ENCODE measurements at places on chromosomes 2 and 18. TPM values are rescaled to one million over a fixed set of nuclear protein-coding genes. Genes with fewer than 3 reads are reported as not detected.

DNA sequence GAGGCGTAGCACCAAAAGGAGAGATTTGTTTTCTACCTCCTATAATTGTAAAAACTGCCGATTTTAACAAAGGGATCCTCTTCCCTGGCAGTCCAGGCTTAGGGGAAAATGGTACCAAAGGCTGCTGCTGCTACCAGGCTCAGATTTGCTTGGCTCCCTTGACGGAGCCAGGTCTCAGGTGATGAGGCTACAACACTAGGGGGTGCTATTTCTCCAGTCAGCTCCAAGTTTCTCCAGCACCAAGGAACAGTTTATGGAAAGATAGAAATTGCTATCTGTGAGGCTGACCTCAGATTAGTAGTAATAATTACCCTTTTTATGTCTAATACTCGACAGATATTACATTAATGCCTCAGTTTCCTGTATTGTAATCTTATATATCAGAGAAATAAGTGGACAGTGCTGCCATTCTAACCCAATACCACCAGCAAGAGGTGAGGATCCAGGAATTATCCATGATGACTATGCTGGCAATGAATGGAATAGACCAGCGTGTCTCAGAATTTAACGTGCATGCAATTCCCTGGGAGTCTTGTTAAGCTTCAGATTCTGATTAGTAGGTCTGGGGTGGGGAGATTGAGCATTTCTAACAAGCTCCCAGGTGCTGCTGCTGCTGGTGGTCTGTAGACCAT, 111.3 kb downstream of the ESCO1 start:
- DNase-seq, result peak; percentile 58

GRCh38 chr18:11658989-11659388, 30.1 kb upstream of the GNAL start:
- DNase-seq, result no peak

- no peak for DNase-seq
Observed at GRCh38 chr2:163736433-163737189, 803 bp upstream of the FIGN start.

GRCh38 chr2:44722026-44722625, 219.4 kb upstream of the SIX3 start:
- DNase-seq, result no peak

DNA sequence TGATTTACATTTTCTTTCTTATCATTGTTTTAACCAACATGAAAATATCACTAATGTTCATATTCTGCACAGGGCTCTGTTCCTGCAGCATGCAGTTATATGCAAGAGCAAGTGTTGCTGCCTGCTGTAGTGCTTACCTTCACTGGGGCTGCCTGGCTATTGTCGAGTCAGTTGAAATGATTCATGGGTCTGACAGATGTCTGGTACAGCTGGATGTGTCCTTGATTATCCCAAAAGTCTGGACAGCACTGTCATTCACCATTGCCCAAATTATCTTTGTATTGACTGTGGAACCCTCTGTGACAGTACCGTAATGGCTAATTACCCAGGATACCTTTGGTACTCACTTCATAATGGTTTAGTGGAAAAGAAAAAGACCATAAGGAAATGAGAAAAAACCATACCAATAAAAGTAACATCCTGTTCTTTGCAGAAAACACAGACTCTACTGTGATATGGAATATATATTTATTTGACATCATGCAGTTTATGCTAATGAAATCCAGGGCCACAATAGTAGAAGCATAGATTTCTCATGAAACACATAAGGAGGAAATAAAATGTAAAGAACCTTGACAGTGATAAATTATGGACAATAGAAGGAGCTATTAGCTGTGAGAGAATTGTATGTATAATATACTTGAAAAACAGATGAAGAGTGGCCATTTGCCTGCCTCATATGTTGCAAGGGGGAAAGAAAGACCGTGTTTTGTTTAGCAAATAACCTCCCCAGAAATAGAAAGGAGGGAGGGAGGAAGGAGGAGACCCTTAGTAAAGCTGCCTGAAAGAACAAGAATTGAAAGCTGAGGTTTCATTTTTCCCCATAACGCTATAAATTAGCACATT, 249.8 kb upstream of the ATP5MC3 start:
- no peak for DNase-seq

DNA sequence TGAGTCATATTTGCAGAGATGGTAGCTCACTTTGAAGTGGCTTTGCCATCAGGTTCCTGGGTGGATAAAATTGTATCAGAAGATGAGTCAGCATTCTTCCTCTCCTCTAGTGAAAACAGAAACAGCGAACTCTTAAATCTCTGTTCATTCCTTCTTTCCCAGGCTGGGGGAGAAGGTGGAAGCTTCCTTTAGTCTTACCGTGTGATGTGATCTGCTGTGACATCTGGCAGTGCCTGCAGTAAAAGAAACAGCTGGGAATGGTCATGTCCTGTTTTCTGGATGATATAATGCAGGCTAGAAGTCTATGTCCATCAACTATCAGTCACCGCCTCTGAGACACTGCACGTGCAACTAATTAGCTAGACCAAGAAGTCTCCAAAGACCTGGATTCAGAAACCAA, 171.6 kb downstream of the VAPA start:
- DNase-seq, result no peak

DNA sequence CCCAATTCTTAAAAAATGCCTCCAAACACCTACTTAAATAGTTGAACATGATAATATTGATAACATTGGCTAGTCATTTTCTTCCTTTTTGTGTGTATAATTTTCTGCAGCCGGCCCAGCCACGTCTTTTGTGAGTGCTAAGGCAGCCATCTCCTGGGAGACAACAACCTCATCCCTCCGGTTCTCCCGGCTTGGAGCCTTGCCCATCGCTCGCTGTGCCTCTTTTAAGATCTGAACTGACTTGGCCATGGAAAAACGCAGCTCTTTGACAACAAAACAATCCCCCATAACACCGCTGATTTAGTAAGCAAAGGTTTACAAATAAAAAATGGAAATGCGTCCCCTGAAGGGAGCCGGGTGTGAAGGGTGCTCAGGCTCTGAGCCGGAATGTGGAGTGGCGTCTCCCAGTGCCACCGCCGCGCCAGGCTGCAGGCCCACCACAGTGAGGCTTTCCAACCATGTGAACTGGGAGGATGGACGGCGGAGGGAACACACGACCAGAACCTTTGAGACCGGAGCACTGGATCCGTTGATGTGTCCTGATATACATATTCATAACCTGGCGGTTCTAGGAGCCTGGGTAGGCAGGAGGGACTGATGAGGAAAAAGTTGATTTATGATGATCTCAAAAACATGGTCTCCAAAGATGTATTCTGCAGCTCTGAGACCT, 87.4 kb downstream of the SMIM21 start:
- DNase-seq, result no peak

GRCh38 chr18:681985-682384, 24.5 kb downstream of the TYMS start:
- peak; percentile 69 for DNase-seq

GRCh38 chr2:189341077-189341476, 100.2 kb upstream of the WDR75 start:
- DNase-seq, result no peak

DNA sequence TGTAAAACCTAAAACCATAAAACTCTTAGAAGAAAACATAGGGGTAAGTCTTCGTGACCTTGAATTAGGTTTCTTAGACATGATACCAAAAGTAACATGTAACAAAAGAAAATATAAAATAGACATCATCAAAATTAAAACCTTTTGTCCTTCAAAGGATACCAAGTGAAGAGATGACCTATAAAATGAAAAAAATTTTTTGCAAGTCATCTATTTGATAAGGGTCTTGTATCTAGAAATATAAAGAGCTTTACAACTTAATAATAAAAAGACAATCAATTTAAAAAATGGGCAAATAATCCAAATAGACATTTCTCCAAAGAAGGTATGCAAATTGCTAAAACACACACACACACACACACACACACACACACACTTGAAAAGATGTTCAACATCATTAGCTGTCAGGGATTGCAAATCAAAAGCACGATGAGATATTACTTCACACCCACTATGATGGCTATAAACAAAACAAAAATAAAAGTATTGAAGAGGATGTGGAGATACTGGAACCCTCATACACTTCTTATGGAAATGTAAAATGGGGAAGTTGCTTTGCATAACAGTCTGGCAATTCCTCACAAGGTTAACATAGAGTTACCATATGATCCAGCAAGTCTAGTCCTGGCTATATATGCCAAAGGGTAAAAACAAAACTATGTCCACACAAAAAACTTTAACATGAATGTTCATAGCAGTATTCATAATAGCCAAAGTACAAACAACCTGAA, 23.3 kb downstream of the SPDYA start:
- DNase-seq, result no peak

GRCh38 chr18:6406075-6406909, 8.4 kb downstream of the L3MBTL4 start:
- no peak for DNase-seq

DNA sequence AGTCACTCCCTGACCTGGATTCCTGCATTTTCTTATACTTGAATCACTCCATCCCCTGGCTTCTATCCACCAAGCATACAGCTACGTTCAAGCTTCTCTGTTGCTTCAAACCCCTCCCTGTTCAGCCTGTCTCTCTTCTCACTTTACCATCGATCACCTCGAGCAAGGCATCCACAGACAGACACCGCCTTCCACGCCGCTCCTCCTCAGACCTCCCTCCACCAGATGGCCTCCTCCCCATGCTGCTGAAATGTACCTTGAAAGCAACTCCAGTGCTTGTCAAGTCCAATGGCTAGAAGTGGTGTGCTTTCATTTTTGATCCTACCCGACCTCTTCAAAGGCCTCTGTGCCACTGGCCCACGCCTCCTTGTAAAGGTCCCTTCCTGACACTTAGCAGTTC, 131.3 kb upstream of the ACAA2 start:
- DNase-seq, result no peak

- no peak for DNase-seq
Observed at GRCh38 chr2:25482341-25482740, 140.6 kb upstream of the DNMT3A start.

DNA sequence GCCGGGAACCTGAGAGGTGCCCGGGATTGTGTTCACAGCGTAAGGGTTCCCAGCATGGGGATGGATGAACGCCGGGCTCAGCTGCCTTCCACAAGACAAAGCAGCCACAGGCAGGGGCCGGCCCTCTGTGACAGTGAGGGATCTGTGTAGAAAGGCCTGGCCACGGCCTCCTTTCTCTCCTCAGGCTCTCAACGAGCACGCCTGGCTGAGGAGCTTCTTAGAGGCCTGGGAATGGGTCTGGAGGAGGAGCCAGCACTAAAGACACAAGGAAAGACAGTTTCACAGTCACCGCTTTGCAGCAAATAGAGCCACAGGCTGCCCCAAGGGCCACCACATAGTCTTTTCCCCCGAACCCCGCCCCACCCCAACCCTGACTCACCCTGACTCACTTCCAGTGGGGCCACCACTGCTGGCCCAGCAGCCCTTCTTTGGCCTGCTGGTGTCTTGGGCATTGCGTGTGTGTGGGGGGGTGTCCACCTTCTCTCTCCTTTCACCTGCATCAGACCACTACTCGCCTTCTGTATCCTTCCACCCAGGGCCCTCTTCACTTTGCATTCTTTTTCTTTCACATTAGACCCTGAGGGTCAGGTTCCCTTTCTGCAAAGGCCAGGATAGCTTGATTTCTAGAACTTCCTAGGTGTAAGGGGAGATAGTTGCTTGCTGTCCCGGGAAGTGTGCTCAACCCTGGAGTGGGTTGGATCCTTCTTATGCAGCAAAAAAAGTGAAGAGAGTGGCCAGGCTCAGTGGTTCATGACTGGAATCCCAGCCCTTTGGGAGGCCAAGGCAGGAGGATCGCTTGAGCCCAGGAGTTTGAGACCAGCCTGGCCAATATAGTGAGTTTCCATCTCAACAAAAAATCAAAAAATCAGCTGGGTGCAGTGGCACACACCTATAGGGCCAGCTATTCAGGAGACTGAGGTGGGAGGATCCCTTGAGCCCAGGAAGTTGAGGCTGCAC, 19.3 kb upstream of the HPCAL1 start:
- DNase-seq, result no peak

DNA sequence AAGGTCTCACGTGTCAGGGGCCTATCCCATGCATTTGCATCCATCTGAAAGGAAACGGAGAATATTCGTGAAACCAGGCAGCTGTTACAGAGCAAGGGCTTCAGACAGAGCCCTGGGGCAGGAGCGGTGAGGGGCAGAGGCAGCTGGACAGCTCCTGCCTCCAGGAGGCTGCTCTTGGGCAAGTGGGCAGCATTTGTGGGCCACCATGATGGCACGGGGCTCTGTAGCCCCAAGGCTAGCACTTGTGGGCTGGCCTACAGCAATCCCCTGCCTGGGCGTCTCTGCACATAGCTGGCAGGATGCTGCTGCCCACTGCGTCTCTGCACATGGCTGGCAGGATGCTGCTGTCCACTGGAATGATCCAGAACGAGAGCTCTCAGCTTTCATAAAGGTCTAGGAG, 52.8 kb upstream of the PTMA start:
- DNase-seq, result no peak

GRCh38 chr2:56026828-56027227, 103.2 kb upstream of the EFEMP1 start:
- DNase-seq, result no peak

DNA sequence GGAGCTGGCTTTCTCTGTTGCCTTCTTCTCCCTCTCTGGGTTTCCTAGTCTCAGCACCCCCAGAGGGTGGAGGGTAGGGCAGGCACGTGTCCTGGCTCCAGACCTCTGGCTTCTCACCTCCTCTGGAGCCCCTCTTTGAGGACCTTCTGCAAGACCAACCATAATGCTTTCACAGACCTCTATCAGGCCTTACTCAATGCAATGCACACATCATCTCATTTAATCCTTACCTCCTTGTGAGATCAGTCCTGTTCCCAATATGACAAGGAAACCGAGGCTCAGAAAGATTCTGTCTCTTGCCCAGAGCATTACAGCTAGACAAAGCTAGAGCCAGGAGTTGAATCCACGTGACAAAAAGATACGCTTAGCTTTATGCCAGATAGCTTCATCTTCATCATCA, 8.2 kb downstream of the ATOH8 start:
- DNase-seq, result no peak

GRCh38 chr2:103520547-103520946, 758.7 kb downstream of the TMEM182 start:
- no peak for DNase-seq

GRCh38 chr2:181142514-181142913, 162.1 kb downstream of the UBE2E3 start:
- DNase-seq, result no peak

GRCh38 chr18:79326413-79327198, 69.1 kb upstream of the NFATC1 start:
- no peak for DNase-seq

GRCh38 chr2:117818921-117819320, 4.4 kb downstream of the DDX18 start:
- no peak for DNase-seq

- no peak for DNase-seq
Observed at GRCh38 chr18:36460854-36461253, 163.3 kb downstream of the FHOD3 start.

GRCh38 chr2:58419983-58420382, 178.9 kb upstream of the FANCL start:
- DNase-seq, result no peak

- DNase-seq, result no peak
Observed at GRCh38 chr18:31586616-31587015, 5.1 kb upstream of the TTR start.

- DNase-seq, result no peak
Observed at GRCh38 chr18:9095297-9096006, 7.0 kb upstream of the NDUFV2 start.

Gene COLEC12
- 5.6 TPM for total RNA-seq

Gene SNTG2
- 0.33 TPM for total RNA-seq

Gene EGR4
- 0.05 TPM for total RNA-seq

Gene GYPC
- total RNA-seq, result 83.2 TPM

Gene NT5DC4
- total RNA-seq, result 0.85 TPM

Gene RGPD4
- 0.19 TPM for total RNA-seq

Gene PRKAG3
- total RNA-seq, result not detected

Gene STK11IP
- total RNA-seq, result 27.8 TPM

Gene VWC2L
- total RNA-seq, result not detected

Gene ITGB6
- 0.33 TPM for total RNA-seq

Gene DTNA
- total RNA-seq, result 1.7 TPM

Gene DSG2
- total RNA-seq, result 16.0 TPM

Gene TANC1
- total RNA-seq, result 3.5 TPM

Measured in thymus (tissue), 14 donors.